ENCODE measurements at places on chromosomes 7 and 10.

DNA sequence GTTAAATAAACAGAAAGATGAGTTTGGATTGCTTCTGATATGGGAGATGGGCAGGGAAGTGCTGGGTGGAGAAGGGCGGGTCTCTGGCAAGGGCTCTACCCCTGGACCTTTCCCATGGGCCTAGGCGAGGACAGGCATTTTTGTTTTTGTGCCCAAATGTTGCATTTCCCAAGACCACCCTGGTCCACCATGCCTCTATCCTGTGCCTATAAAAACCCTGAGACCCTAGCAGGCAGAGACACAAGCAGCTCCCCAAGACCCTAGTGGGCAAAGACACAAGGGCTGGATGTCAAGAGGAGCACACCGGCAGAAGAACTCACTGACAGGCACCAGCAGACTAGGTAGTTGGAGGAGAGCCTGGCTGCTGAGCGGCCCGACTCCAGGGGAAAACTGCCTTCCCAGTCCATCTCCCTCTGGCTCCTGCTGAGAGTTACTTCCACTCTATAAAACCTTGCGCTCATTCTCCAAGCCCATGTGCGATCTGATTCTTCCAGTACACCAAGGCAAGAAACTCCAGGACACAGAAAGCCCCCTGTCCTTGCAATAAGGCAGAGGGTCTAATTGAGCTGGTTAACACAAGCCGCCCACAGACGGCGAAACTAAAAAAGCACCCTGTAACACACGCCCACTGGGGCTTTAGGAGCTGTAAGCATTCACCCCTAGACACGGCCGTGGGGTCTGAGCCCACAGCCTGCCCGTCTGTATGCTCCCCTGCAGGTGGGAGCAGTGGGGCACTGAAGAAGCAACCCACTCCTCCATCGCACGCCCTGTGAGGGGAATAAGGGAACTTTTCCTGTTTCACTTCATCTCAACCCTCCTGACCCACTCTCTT is 291.4 kb downstream of the PTPRN2 start:
- no peak for DNase-seq

DNA sequence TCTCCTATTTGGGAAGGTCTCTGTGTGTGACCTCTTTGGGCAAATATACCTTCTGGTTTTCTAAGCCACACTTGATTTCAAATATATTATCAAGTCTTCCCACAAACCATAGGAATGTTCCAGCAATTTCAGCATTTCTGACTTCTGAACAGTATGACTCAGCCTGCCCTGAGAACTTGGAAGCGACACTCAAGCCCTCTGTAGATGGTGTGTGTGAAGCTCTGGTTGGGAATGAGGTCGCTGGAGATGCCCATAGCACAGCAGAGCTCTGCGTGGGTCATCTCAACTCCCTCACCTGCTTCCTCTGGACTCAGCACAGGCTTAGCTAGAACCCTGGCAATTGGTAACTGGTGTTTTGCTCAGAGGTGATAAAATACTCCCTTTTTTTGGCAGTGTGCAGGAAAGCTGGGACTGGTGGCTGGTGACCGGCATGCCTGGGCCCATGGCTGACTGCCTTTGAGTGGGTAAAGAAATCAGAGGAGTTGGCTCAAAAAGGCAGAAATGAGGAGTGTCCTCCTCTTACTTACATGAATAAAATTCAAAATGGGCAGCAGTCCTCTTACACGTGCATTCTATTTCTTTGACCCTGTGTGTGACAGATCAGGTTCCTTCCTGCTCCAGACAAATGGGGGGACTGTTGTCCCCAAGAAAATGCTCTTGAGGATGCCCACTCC is 87.5 kb upstream of the NRP1 start:
- DNase-seq = peak; percentile 91

GRCh38 chr7:136184719-136185118 is 207.6 kb upstream of the MTPN start:
- no peak for DNase-seq

DNA sequence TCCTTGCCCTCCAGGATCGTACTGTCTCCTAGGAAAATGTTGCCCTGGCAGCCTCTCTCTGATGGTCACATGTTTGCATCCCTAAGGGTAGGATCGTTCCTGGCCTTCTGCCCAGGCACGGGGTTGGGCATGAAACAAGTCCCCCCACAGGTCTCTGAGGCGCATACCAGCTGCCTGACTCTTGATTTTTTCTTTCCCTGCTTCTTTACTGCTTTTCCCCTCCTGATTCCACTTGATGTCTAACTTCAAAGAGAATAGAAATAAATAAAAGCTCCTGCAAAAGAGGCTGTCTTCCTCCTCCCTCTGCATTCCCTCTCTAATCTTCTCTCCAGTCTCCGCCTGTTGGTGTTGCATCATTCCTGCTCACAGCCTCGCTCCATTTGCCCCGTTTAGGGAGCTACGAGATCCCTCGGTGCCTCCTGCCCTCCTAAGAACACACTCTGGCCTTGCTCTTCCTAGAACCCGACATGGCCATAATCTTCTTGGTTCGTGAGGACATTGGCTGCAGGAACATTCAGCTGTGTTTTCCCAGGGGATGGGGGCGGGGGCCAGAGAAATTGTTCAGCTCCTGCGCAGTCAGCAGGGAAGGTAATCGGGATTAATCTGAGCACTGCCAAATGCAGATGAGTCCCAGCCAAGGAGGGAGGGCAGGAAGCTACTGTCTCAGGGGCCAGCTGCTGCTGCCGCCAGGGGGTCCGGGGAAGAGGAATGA is 26.0 kb downstream of the LEP start:
- DNase-seq = peak; percentile 25

DNA sequence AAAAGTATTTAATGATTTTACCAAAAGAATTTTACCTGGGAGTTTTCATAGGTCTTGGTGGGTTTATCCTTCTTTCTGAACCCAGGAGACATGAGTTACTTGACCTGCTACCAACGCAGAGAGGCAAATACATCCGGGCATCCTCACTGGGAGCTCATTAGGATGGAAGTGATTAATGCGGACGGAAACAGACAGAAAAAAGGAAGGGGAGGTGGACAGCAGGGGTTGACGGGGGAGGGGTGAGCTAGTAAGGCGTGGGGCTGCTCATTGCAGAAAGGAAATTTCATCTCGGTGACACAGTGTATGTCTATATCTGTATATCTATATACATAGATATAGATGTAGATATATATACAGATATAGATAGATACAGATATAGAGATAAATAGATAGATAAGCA is 408.2 kb upstream of the ADARB2 start:
- no peak for DNase-seq

DNA sequence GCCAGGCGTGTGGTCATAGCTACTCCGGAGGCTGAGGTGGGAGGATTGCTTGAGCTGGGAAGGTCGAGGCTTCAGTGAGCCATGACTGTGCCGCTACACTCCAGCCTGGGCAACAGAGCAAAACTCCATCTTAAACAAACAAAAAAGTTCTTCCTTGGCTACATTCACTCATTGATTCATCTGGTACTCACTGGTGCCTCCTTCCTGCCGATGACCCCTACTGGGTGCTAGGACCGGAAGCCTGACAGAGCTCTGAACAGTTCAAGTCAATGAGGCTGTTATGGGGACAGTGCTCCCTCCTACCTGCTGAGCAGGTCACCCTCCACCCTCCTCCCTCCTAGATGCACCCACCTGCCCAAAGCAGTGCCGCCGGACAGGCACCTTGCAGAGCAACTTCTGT is 4.9 kb downstream of the PCOLCE start:
- DNase-seq = peak; percentile 70

All from ELR (cell line).